Brain microvascular endothelial cell (primary cell): ENCODE measurements at places on chromosomes 5 and 9.

- DNase-seq = no peak
These were observed 205.2 kb downstream of the AOPEP start for GRCh38 chr9:94931740-94932139.

DNA sequence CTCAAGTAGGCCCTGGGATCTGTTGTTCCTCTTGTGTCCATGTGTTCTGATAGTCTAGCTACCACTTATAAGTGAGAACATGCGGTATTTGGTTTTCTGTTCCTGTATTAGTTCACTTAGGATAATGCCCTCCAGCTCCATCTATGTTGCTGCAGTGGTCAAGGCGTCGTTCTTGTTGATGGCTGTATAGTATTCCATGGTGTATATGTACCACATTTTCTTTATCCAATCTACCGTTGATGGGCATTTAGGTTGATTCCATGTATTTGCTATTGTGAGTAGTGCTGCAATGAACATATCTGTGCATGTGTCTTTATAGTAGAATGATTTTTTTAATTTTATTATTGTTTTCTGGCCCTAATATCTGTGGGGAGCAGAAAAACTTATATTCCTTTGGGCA is 74.3 kb downstream of the MAT2B start:
- DNase-seq = no peak

DNA sequence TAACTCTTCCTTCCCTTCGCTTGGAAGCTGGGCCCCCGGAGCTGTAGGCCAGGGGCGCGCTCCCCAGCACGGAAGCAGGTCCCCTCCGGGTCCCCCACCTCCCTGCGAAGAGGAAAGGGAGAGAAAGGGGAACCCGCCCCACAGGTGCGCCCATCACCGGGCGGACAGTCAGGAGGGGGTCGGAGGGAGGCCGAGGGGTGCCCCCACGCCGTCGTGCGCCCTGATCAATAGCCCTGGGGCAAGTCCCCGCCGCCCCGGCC is 793 bp downstream of the AGPAT2 start:
- no peak for DNase-seq

DNA sequence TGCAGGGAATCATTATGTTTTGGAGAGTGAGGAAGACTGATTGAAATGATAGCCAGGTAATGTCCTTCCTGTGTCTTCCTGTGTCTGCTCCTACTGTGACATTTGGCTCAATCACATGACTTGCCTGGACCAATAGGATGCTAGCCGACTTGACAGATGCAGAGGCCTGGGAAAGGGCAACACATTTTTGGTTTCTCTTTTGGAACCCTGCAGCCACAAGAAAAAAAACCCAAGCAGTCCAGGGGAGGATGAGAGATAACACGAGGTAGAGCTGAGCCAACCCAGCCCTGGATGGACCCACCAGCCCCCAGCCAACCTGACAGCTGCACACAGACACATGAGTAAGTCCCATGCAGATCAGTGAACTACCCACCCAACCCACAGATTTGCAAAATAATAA is 256.1 kb upstream of the SMARCA2 start:
- no peak for DNase-seq

DNA sequence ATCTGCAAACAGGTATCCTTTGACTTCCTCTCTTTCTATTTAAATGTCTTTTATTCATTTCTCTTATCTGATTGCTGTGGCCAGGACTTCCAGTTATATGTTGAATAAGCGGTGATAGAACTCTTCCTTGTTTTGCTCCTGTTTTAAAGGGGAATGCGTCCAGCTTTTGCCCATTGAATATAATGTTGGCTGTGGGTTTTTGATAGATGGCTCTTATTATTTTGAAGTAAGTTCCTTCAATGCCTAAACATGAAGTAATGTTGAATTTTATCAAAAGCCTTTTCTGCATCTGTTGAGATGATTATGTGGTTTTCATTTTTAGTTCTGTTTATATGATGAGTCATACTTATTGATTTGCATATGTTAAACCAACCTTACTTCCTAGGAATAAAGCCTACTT is 300.5 kb upstream of the CTNND2 start:
- no peak for DNase-seq

DNA sequence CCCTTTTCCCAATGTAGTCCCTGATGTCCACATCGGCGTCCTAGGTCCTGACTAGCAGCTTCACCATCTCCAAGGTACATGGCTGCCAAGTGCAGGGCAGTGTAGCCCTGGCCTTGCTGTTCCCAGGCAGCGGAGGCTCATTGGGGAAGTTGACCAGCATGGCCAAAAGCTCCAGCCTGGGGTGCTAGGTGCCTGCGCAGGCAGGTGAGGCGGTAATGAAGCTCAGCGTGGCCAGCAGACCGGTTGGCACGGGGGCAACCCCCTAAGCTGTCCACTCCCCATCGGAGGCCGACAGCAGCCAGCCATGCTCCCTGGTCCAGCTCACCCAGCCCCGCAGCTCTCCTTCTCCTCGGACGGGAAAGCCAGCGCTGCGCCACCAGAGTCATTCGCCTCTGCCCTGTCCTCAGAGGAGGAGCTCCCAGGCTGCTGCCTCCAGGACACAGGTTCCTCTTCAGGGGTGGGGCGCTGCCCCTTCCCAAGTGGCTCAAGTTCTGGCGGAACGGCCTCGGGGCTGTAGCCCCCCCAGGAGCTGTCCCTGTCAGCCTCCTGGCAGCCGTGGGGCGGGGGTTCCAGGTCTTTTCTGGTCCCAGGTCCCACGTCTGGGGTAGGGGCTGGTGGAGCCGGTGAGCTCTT is 1218.2 kb downstream of the FOXD4L5 start:
- no peak for DNase-seq

GRCh38 chr9:110650261-110650660 is 18.3 kb upstream of the MUSK start:
- peak; percentile 45 for DNase-seq

- DNase-seq = peak; percentile 85
These were observed at the start of gene GOLPH3 for GRCh38 chr5:32174011-32174870. Gene GOLPH3, minus strand, starts transcription at chr5:32174319. Its CDS starts 285 bp downstream, at chr5:32174034.

- no peak for DNase-seq
These were observed 119.4 kb downstream of the CEP120 start for GRCh38 chr5:123303802-123304201.

GRCh38 chr9:102354041-102354440 is 615.6 kb upstream of the GRIN3A start:
- no peak for DNase-seq
